ENCODE measurements at places on chromosomes 3 and 15.

DNA sequence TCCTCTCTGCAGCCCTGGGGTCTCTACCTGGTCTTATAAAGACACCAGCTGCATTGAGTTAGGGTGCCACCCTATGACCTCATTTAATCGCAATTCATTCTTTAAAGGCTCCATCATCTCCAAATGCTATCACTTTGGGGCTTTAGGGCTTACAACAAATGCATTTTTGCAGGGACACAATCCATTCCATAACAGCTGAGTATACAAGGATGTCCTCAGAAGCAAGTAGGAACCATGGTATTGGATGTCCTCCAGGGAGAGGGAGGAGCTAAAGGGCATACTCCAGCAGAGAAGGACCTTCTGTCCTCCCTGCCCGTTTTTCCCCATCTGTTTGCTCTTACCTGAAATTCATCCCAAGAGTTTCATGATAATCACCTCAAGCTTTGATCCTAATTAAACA, 30.3 kb downstream of the UMPS start:
- H3K27me3 ChIP-seq, result no peaks in the 10 kb centered on the region
- peaks cover 6% of the 10 kb centered on the region for H3K4me1 ChIP-seq
- no peak for DNase-seq
- H3K4me3 ChIP-seq, result no peak overlapping the region
- H3K36me3 ChIP-seq, result no peaks in the 10 kb centered on the region

DNA sequence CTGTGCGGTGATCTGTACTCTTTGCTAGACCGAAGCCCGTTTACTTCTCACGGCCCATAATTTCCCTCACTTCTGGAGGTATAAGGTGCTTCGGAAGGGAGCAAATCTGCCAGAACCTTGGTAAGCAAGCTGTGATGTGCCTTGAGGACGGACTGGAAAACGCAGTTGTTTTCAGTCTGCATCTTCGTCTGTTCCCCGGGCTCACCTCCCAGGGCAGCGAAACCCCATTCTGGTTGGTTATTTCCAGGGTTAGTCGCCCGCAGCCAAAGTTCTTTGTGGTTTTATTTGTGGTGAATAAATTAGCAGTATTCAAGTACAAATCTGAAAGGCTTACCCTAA, 401 bp downstream of the RAMAC start:
- H3K36me3 ChIP-seq, result peaks cover 41% of the 10 kb centered on the region
- H3K4me1 ChIP-seq, result peaks cover 36% of the 10 kb centered on the region
- peak overlapping the region; percentile 97 for H3K27ac ChIP-seq
- peak overlapping the region; percentile 98 for H3K4me3 ChIP-seq
- DNase-seq, result peak; percentile 57

DNA sequence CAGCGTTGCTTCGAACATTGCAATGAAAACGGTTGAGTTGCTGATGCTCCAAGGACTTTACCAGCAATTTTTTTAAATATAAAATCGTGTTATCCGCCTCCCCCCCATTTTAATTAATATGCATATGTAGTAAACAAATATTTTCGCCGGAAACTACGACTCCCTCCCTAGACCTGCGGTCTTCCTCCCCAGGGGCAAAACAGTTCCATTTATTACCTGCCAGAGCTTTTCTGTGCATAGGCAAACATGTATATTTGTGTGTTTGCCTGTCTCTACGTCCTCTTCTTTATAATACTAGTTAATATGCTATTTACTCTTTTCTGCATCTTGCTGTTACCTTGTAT, 593 bp upstream of the RSL24D1 start:
- H3K36me3 ChIP-seq, result peaks cover 30% of the 10 kb centered on the region
- H3K4me1 ChIP-seq, result peaks cover 11% of the 10 kb centered on the region
- no peak for DNase-seq
- no peak overlapping the region for H3K27ac ChIP-seq
- H3K4me3 ChIP-seq, result no peak overlapping the region
- H3K27me3 ChIP-seq, result no peaks in the 10 kb centered on the region

- peak overlapping the region; percentile 91 for H3K27ac ChIP-seq
- H3K4me1 ChIP-seq, result peaks cover 84% of the 10 kb centered on the region
- H3K27me3 ChIP-seq, result no peaks in the 10 kb centered on the region
- peak; percentile 44 for DNase-seq
- peaks cover 29% of the 10 kb centered on the region for H3K36me3 ChIP-seq
- peak overlapping the region; percentile 44 for H3K4me3 ChIP-seq
Observed at GRCh38 chr15:38671675-38672254, 107.2 kb upstream of the RASGRP1 start.

DNA sequence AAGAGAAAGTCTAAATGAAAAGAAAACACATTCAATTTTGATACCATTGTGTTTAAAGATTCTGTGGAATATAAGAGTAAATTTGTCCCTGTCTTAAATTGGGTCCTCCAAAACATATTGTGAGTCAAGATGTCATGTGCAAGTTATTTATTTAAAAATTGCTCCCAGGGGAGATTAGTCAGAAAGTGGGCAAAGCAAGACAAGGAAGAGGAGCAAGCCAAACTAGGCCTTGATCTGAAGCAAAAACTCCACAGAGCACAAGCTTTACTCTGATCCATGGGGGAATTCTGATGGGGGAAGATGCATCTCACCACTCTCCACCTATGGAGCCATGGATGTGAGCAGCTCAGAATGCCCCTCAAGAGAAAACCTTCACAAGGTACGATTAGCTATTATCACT, 342.8 kb upstream of the IL12A start:
- H3K27ac ChIP-seq, result no peak overlapping the region
- DNase-seq, result no peak
- no peak overlapping the region for H3K4me3 ChIP-seq
- H3K27me3 ChIP-seq, result no peaks in the 10 kb centered on the region
- no peaks in the 10 kb centered on the region for H3K36me3 ChIP-seq

GRCh38 chr3:56918111-56918568, 116.4 kb upstream of the ARHGEF3 start:
- peak; percentile 59 for DNase-seq
- no peaks in the 10 kb centered on the region for H3K27me3 ChIP-seq
- H3K36me3 ChIP-seq, result peaks cover 14% of the 10 kb centered on the region
- H3K4me3 ChIP-seq, result peak overlapping the region; percentile 92

DNA sequence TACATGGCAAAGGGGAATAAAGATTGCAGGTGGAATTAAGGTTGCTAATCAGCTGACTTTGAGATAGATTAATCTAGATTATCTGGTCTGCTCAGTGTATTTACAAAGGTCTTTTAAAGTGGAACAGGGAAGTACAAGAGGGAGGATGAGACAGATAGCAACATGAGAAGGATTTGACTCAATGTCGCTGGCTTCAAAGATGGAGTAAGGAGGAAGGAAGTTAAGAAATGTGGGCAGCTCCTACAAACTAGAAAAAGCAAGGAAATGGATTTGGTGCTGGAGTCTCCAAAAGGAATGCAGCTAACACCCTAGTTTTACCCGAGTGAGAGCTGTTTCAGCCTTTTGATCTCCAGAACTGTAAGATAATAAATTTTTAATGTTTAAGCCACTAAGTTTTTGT, 180.7 kb upstream of the TTC14 start:
- no peak for DNase-seq
- H3K4me3 ChIP-seq, result no peak overlapping the region
- no peaks in the 10 kb centered on the region for H3K36me3 ChIP-seq
- H3K4me1 ChIP-seq, result no peaks in the 10 kb centered on the region
- H3K27ac ChIP-seq, result no peak overlapping the region

DNA sequence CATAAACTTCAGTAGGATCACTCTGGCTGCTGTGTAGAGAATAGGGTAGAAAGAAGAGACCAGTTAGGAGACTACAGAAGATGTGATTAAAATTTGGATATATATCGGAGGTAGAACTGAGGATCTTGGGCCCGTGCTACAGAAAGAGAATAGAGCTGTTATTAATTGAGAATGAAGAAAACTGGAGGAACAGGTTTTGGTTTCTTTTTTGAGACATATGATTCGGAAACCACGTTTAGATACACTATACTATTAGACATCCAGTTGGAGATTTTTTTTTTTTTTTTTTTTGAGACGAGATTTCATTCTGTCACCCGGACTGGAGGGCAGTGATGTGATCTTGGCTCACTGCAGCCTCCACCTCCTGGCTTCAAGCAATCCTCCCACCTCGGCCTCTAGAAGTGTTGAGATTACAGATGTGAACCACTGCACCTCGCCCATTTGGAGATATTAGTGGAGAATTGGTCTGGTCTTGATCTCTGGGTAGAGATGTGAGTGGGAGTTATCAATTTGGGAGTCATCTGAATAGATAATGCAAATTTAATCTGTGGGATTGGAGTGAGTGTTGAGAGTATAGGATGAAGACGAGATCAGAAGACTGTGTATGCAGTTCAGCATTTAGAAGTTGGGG, 50.9 kb downstream of the TCF12 start:
- no peaks in the 10 kb centered on the region for H3K27me3 ChIP-seq
- H3K4me1 ChIP-seq, result peaks cover 22% of the 10 kb centered on the region
- no peak overlapping the region for H3K4me3 ChIP-seq
- no peak overlapping the region for H3K27ac ChIP-seq
- H3K36me3 ChIP-seq, result peaks cover 5% of the 10 kb centered on the region
- no peak for DNase-seq

- peaks cover 47% of the 10 kb centered on the region for H3K4me1 ChIP-seq
- H3K27ac ChIP-seq, result no peak overlapping the region
- DNase-seq, result peak; percentile 35
- peaks cover 61% of the 10 kb centered on the region for H3K36me3 ChIP-seq
- H3K4me3 ChIP-seq, result no peak overlapping the region
- H3K27me3 ChIP-seq, result no peaks in the 10 kb centered on the region
Observed at GRCh38 chr3:36991923-36992805, 767 bp downstream of the EPM2AIP1 start.

GRCh38 chr15:49239105-49239504, 69.1 kb downstream of the GALK2 start:
- peaks cover 16% of the 10 kb centered on the region for H3K4me1 ChIP-seq
- H3K27me3 ChIP-seq, result no peaks in the 10 kb centered on the region
- no peak overlapping the region for H3K27ac ChIP-seq
- no peak overlapping the region for H3K4me3 ChIP-seq

DNA sequence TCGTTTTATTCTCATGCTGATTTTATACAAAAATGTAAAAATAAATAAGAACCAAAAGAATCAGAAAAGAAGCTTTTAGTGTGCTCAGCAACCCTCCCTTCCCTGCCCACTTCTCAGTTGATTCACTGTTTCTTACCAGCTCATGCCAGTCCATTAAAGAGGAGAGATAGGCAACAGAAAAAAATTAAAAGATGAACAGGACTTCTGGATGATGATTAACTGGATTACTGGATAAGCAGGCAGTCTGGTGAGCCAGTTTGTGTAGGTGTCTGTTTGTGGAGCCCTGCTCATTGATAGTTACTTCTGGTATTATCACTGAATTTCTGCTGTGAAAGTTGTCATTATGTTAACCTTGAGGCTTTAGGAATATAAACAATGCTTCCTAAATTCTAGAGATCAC, 15.1 kb upstream of the GPR171 start:
- no peak for DNase-seq
- H3K27me3 ChIP-seq, result no peaks in the 10 kb centered on the region
- no peak overlapping the region for H3K4me3 ChIP-seq
- H3K4me1 ChIP-seq, result peaks cover 4% of the 10 kb centered on the region
- peaks cover 29% of the 10 kb centered on the region for H3K36me3 ChIP-seq

- H3K4me3 ChIP-seq, result no peak overlapping the region
- H3K36me3 ChIP-seq, result peaks cover 19% of the 10 kb centered on the region
- peaks cover 2% of the 10 kb centered on the region for H3K4me1 ChIP-seq
Observed at GRCh38 chr3:52490939-52491526, 4.1 kb upstream of the STAB1 start.

DNA sequence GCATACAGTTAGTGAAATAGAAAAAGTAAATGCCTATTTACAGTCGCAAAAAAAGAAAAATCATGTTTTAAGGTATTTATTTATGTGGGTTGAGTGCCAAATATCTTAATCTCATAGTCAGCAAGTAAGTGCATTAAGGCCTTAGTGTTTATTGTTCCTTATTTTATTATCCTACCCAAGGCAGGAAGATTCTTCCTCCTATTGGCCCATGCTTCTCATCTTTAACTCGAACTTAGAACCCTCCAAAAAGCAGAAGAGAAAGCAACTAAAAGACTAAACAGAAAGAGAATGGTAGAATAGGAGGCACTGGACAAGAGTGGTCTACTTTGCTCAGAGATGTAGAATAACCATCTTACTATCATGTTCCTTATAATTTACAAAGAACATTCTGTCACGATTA, 7.5 kb downstream of the RFX7 start:
- H3K27ac ChIP-seq, result no peak overlapping the region
- DNase-seq, result no peak
- peaks cover 24% of the 10 kb centered on the region for H3K4me1 ChIP-seq
- H3K27me3 ChIP-seq, result no peaks in the 10 kb centered on the region

- H3K4me3 ChIP-seq, result no peak overlapping the region
- no peak overlapping the region for H3K27ac ChIP-seq
- peaks cover 3% of the 10 kb centered on the region for H3K36me3 ChIP-seq
Observed at GRCh38 chr15:72423256-72423655, 25.2 kb downstream of the TMEM202 start.

- no peaks in the 10 kb centered on the region for H3K27me3 ChIP-seq
- no peak overlapping the region for H3K27ac ChIP-seq
- no peaks in the 10 kb centered on the region for H3K36me3 ChIP-seq
- H3K4me3 ChIP-seq, result no peak overlapping the region
- H3K4me1 ChIP-seq, result no peaks in the 10 kb centered on the region
Observed at GRCh38 chr3:74302281-74302680, 312.2 kb downstream of the CNTN3 start.

DNA sequence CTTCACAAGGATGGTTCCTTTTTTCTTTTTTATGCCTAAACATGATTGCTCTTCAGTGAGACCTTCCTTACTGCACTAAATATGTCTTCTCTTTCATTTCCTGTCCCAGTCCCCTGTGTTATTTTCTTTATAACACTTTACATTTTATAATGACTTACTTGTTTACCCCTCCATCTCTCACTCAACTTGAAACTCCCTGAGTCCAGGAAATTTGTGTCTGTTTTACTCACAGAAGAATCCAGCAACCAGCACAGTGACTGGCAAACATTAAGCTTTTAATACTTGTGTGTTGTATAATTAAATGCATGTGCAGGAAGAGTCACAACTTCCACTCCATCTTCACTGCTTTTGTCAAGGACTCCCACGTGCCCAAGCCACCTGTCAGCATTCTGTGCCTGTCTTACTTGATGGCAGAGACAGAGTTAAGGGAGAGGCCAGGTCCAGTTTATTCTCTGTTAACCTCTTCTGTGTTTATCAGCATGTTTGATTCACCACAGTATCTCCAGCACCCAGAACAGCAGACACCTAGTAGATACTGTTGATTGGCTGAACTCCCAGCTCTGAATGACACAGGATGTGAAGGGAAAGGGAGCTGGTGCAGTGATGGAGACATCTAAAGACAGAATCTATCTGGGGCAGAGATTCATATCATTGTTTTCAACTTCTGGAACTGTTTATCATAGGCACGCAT, 42.8 kb downstream of the SSR3 start:
- no peak overlapping the region for H3K27ac ChIP-seq
- H3K4me3 ChIP-seq, result no peak overlapping the region
- H3K27me3 ChIP-seq, result peaks cover 18% of the 10 kb centered on the region
- no peak for DNase-seq

GRCh38 chr3:143255739-143256138, 136.2 kb downstream of the CHST2 start:
- no peaks in the 10 kb centered on the region for H3K27me3 ChIP-seq
- DNase-seq, result no peak
- no peak overlapping the region for H3K27ac ChIP-seq
- no peaks in the 10 kb centered on the region for H3K4me1 ChIP-seq
- H3K4me3 ChIP-seq, result no peak overlapping the region
- no peaks in the 10 kb centered on the region for H3K36me3 ChIP-seq
